T-helper 2 cell (primary cell): ENCODE measurements at places on chromosomes 3 and 15.

DNA sequence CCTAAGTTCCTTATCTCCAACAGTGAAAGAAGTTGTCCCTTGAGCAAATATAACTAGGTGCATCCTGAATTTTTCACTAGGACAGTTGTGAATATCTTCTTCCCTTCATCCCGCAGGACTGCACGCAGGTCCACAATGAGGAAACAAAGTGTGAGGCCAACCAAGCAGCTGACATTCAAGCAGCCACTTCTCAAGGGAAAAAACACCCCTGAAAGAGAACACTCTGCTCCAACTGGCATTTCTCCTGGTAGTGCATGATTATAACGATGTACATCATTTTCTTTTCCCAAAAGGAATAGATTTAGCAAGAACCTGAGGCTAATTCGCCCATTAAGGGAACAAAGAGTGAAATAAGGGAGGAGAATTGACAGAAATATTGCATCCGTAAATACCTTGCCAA is 74.5 kb downstream of the ANXA2 start:
- DNase-seq, result no peak

DNA sequence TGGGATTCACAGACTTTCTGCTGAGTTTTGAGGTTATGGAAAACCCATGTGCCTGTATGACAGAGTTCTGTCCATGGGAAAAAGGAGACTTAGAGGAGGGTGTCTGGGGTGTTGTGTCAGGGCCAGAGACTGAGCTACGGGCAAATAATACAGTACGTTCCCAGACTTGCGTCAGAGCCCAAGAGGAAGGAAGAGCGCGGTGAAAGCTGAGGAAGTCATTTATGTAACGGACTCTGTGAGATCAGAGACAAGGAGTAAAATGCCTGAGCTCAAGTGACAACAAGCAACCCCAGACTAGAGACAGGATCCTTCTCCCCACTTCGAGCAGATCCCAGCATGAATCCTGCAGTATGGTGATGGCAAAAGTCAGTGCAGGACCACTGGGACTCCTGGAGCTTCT is 368.6 kb upstream of the MCTP2 start:
- peak; percentile 3 for DNase-seq

DNA sequence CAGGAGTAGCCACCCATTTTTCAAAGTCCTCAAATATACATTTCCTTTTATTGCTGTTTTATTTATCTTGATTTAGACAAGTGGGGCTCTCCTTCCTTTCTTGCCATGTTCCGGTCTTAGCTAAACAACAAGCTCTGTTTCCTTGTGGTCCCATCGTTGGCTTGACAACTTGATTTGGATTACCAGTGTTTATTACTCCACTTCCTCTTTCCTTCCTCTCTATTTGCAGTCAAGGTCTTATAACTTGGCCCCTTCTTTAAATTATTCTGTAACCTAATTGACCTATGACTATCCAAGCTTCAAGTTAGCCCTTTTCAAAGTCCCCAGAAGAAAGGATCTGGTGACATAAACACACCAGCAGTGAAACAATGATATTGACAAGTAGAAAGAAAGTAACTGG is 130.6 kb upstream of the STT3B start:
- no peak for DNase-seq

DNA sequence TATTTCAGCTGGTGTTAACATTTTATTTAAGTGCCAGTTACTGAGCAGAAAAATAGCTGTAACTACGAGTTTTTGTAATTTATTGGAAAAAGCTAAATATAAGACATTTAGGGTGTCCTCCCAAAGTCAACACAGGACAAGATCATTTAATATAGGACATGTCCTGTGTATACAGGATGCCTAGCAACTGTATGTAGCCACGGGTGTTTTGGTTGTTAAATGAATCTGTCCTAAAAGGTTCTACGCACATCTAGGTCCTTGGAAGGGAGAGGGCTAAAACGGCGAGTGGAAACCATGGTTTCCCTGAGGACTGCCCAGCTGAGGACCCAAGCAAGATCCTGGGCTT is 565 bp upstream of the ZNF621 start:
- DNase-seq, result no peak

- DNase-seq, result no peak
These were observed 74.7 kb upstream of the ACKR4 start for GRCh38 chr3:132522353-132522752.

GRCh38 chr3:40427045-40427669 is 30.0 kb upstream of the RPL14 start:
- no peak for DNase-seq

DNA sequence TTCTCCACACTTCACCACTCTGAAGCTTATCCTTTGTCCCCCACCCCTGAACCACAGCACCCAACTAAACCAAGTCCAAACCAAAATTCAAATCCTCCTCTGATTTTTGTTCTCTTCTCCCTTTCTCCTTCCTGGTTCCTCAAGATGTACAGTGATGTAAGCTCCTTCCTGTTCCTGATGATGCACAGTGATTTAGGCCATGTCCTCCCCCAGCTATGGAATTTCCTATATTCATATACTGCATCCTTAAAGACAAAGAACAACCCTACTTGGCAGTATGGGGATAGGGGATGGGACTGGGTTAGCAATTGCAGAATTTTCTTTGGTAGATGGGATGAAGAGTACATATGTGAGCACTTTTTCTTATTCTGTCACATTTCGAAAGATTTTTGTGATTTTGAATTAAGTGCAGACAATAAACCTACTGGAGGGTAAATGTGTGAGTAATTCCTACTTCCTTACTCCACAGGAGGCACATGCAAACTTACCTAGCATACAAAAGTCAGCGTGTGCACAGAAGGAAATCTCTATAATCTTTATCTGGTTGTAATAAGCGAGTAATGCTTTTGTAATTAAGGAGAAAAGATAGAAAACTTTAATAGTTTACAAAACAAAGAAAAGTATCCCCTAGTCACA is 125.0 kb downstream of the ANO10 start:
- no peak for DNase-seq

- DNase-seq, result no peak
These were observed 105.5 kb upstream of the IL12A start for GRCh38 chr3:159882790-159883779.

- DNase-seq, result no peak
These were observed 56.9 kb downstream of the GRIP2 start for GRCh38 chr3:14483286-14483685.

DNA sequence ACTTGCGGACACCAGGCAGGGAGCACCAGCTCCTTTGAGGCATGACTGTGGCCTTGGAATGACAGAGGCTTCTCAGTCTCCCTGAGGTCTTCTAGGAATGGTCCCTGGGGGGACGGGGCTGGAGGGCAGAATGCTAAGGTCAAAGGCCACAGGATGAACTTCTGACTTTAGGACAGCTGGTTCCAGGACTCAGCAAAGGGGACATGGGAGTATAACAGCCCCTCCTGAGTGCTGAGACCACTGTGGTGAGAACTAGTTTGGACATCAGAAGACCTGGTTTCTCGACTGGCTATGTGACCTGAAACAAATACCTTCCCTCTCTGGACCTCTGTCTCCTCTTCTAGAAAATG is 17.8 kb downstream of the ITGA11 start:
- DNase-seq, result no peak

DNA sequence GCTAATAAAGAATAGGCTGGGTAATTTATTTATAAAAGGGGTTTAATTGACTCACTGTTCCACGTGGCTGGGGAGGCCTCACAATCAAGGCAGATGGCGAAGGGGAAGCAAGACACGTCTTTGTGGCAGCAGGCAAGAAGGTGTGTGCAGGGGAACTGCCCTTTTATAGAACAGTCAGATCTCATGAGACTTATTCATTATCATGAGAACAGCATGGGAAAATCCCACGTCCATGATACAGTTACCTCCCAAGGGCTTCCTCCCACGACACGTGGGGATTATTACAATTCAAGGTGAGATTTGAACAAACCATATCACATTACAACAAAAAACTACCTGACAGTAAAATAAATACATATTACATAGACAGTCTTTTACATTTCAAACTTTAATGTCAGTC is 414.9 kb downstream of the NAALADL2 start:
- DNase-seq, result no peak

GRCh38 chr3:14096742-14097141 is 27.9 kb downstream of the CHCHD4 start:
- DNase-seq, result no peak

DNA sequence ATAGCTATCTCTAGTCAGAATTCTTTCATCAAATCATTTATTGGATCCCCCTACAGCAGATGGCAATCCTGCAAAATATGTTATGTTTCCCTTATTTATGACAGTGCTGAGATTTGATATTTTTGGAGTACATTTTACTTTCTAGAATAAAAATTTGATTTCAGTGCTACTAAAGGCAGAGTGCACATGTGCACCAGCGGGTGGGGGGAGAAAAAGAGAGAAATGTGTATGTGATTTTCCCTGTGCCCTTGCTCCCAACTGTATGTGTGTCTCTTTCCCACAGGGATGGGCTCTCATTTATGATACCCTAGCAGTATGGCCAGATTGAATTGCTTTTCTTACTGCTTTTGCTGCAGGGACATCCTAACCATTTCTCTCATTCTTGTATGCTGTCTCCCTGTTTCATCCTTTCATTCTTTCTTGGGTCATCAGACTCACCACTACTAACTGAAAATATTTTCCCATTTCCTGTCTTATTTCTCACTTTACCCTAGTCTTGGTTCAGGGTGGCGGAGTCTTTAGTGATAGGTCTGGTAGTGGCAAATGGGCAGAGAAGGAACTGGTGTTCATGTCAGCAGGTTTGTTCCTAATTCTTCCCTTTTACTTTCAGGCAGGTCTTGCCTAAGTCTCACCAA is 140.7 kb downstream of the TCF12 start:
- no peak for DNase-seq

DNA sequence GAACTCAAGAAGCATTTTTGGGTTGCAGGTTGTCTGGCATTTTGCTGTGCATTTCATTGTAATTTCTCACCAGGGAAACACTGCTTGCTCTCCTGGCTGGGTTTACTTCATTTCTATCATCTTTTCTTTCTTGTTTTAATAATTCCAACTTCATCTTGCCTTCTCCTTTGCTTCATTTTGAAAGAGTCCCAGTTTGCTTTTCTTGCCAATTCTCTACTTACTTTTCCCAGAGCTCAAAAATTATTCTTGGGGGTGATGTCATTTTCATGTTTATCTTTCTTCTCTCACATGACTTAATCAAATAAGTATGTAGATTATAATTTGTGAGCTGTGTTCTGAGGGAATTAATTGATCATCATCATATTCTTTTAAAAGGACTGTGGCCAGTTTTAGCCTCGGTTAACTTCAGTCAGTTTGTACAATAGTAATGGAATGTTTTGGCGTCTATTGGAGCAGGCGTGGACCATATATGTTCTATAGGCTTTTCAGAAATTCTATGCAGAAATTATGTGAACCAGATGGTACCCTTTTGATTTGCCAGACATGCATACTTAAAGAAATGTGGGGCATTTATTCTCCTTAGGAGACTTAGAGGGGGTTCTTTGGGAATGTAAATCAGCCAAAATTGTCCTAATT is 30.1 kb downstream of the SH3GL3 start:
- DNase-seq, result no peak
